CD4-positive, alpha-beta memory T cell (primary cell): ENCODE measurements at places on chromosomes 7 and 10.

GRCh38 chr7:186516-187113, 5.8 kb upstream of the FAM20C start:
- DNase-seq, result no peak

GRCh38 chr7:157521752-157522151, 184.9 kb downstream of the DNAJB6 start:
- no peak for DNase-seq

DNA sequence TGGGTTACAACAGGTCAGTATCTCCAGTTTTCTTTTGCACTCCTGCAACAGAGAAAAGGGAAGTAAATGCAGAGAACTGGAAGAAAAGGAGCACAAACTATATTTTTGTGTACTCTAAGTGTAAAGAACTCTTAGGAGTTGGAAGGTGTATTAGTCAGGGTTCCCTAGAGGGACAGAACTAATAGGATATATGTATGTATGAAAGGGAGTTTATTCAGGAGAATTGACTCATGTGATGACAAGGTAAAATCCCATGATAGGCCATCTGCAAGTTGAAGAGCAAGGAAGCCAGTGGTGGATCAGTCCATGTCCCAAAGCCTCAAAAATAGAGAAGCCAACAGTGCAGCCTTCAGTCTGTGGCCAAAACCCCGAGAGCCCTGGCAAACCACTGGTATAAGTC, 22.6 kb upstream of the RAB18 start:
- DNase-seq, result no peak

DNA sequence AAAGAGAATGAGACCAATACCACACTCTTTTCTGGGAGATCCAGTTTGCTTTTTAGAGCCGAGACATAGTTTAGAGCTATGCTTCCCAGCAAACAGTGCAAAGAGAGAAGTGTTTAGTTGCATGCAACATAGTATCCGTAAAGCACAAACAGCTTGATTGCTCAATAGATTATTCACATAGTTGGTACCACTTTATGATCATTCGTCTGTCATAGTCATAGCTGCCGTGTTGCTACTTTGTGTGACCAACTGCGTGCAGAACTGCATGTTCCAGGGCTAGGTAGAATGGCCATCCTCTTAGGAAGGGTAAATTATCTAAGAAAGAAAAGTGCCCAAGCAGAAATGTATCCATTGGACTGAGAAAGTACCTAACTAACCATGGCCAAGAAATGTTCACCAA, 203.5 kb upstream of the DKK1 start:
- DNase-seq, result no peak

DNA sequence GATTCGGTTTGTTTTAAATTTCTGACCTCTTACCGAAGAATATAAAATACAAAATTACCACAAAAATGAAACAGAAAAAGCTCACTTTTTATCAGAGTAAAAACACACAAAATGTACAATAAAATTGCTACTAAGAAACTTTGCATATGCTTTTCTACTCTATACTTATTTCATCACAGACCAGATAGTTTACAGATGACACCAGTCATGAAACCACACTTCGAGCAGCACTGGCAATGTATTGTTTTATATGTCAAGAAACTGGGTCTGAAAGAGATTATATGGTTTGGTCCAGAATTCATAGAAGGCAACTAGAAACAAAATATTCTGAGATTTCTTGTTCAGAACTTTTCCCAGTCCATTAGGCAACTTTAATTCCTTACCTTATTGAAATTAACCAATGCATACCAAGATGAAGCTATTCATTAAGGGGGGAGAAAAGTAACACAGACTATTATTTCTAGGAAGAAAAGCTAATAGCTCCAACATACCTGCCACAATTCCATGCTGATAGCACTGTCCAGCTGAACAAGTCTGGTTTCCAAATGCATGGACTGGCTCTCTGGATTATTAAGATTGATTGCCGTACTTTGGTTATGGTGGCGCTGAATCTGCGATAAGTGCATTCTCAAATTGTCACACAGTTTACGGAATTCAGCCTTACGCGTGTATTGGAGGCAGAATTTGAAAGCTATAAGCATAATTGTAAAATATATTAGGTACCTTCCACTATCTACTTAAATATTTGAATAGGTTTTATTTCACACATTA, 10.0 kb downstream of the EIF3A start:
- no peak for DNase-seq
